ENCODE measurements at places on chromosomes 16 and 17.

- DNase-seq, result no peak
Measured at GRCh38 chr17:19706791-19707727, 9.3 kb downstream of the SLC47A2 start.

GRCh38 chr17:80919331-80920311 lies 72.0 kb upstream of the CHMP6 start:
- DNase-seq, result no peak

DNA sequence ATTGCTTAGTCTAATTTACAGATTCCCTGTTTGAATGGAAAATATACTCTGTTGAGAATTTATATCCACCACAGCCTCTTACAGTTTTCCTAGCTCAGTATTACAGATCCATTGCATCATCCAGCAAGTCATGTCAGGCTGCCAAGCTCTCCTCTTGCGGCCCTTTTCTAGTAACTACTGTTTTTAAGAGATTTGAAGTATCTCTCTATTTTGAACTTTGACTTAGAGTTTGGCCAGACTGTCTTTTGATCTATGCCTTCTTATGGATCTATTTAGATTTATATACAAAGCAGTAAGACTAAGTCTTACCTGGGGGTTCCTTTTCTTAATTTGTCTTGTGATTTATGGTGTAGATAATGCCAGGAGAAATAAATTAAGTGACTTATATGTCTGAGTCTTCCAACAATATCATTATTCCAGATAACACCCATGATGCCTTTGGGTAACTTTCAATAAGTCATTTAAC lies 53.1 kb upstream of the ABCC11 start:
- DNase-seq, result no peak

GRCh38 chr17:29005936-29006511 lies at the start of gene SEZ6:
Gene SEZ6, minus strand, starts transcription at chr17:29006033. Its CDS starts 164 bp downstream, at chr17:29005869.
- peak; percentile 45 for DNase-seq

- no peak for DNase-seq
Measured at GRCh38 chr16:583815-584591, 5.9 kb upstream of the RAB40C start.

DNA sequence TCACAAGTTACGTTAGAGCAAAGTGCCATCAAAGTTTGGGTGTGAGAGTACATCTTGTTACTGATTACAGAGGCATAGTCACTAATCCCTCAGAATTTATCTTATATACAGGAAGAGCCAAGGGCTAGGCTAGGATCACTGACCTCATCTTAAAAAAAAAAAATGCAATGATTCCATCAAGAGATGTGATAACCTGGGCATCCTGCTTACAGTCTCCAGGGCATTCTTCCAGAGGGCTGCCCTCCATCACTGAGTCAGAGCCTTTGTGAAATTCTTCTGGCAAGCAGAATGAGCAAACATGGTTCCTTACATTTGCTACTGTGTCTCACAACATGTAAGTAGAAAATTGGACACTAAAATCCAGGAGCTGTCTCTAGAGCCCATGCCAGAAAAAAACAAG lies 410.6 kb downstream of the ZFHX3 start:
- DNase-seq, result no peak

DNA sequence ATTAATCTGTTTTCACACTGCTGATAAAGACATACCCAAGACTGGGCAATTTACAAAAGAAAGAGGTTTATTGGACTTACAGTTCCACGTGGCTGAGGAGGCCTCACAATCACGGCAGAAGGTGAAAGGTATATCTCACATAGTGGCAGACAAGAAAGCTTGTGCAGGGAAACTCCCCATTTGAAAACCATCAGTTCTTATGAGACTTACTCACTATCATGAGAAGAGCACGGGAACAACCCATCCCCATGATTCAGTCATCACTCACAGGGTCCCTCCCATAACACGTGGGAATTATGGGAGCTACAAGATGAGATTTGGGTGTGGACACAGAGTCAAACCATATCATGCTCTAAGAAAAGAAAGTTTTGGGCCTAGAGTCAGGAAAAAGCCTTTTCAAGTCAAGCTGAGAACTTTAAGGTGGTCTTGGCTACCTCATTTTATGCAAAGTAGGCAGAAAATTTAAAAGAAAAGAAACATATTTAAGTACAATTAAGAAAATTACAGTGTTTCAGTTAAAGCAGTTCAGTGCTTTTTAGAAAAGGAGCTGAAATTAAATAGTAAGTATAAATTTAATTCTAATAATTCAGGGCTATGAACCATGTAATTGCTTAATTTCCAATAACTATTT lies 24.9 kb upstream of the CRYM start:
- no peak for DNase-seq

DNA sequence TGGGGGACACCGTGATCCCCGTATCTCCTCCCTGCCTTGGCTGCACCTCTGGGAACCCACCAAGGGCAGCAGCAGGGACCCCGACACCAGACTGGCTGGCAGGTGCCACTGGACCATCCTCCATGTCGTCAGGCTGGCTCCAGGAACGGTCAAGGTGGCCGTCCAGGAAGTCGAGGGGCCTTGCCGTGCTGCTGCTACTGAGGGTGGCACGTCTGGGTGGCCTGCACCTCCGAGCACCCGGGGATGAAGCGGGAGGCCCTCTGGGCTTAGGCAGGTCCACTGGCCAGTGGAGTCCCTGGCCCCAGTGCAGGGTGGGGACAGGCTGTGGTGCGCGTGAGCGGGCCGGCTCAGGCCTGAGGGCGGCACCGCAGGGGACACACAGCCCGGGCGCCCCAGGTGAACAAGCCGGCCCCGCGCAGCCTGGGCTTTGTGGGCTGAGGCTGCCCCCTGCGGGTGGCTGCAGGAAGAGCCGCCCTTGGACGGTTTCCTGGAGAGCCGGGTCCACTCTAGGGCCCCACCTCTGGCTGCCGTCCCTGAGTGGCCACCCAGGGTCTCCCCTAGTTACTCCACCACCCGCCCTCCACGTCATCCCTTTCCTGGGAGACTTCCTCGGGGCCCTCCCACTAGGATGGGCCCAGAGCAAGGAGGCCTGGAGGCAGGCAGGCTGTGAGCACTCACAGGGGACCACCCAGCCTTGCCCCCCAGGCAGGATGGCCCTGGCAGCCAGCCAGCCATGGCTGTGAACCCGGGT lies 42.8 kb upstream of the ZC3H18 start:
- peak; percentile 52 for DNase-seq

DNA sequence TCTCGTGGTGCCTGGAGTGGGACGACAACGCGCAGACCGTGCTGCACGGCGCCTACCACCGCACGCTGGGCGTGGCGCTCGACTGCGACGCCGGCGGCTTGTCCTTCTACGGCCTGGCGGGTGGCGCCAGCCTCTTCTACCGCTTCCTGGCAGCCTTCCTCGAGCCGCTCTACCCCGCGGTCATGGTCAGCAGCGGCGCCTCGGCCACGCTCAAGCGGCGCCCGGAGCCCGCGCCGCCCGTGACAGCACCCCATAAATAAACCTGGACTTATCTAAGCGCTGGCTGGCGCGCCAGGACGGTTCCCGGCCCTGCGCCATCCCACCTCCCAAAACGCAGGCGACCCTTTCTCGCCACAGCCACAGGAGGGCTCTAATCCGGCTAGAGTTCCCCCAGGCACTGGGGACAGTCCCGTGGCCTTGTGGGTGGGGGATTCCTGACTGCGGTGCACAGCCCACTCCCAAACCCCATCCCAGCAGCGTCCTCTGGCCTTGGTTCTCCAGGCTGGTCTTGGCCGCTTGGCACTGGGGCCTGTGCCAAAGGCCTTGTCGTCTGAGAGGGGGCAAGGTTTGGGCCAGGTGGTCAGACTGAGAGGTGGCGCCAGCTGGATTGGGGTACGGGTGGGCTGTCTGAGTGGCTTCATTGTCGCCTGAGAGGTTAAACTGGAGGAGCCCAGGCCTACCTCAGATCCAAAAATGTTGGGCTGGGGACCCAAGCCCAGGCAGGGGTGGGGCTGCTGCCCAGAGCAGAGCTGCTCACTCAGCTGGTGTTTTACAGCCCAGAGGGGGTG lies 10.1 kb upstream of the SLC16A5 start:
- DNase-seq, result peak; percentile 36

- no peak for DNase-seq
Measured at GRCh38 chr17:29376667-29377270, 13.4 kb upstream of the TAOK1 start.

- DNase-seq, result no peak
Measured at GRCh38 chr16:10097271-10097670, 85.0 kb downstream of the GRIN2A start.

GRCh38 chr16:747978-748746 lies 7.4 kb upstream of the CIAO3 start:
- no peak for DNase-seq

- DNase-seq, result no peak
Measured at GRCh38 chr16:502179-502943, 25.2 kb upstream of the CAPN15 start.

DNA sequence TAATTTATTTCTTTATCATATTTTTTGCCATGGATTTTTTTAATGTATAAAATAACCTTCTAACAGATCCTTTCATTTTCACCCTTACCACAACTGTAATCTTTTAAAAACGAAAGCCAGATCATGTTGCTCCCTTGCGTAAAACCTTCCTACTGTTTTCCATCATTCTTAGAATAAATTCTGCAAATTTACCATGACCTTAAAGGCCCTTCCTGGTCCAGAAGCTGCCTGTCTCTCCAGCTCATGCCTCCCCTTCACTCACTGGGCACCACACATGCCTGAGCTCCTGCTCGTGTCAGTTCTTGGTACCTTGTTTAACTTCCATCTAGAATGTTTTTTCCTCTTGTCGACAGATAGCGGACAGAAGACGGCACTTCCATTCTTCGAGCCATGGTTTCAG lies 245.0 kb upstream of the CDH5 start:
- DNase-seq, result no peak

- no peak for DNase-seq
Measured at GRCh38 chr17:64148699-64149098, 18.8 kb upstream of the ERN1 start.

GRCh38 chr16:3050487-3050886 lies 4.1 kb downstream of the MMP25 start:
- no peak for DNase-seq

GRCh38 chr17:10328971-10329923 lies 43.6 kb downstream of the MYH13 start:
- no peak for DNase-seq

DNA sequence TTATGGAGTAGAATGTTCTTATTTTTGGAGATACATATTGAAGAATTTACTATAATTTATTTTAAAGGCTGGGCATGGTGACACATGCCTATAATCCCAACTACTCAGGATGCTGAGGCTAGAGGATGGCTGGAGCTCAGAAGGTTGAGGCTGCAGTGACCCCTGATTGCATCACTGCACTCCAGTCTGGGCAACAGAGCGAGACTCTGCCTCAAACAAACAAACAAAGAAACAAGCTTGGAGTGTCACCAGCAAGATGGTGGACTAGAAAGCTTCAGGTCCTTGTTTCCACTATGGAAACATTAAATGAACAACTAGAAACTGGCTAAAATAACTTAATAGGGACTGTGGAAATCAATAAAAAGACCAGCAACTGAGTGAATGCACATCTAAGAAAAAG lies 17.9 kb upstream of the GPT2 start:
- no peak for DNase-seq

GRCh38 chr17:80913928-80914821 lies 77.5 kb upstream of the CHMP6 start:
- DNase-seq, result no peak

- peak; percentile 13 for DNase-seq
Measured at GRCh38 chr16:57736419-57737351, 1.1 kb downstream of the KATNB1 start.

DNA sequence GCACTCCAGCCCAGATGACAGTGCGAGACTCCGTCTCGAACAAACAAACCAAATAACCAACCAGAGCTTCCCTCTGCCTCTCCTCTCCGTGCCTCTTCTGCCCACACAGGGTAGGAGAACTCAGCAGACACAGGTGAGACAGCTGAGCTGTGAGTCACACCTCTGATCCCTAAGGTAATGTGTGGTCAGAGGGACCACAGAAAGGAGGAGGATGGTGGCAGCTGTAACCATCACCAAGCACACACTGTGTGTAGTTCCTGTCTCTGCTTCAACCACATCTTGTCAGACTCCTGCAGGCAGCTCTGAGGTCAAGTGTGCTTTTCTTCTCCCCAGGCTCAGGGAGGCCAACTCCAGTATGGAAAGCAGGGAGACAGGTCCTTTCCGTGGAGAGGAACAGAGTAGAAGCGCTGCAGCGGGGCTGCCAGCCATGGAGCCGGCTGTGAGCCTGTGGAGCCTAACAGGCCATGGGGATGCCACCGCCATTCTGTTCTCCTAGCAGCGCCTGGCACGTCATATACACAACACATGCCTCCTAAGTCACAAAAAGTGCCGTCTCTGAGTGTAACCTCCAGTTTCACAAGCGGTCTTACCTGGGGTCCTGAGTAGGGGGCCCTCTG lies 7.1 kb downstream of the NUDT16L1 start:
- DNase-seq, result no peak

GRCh38 chr17:28346746-28347246 lies 10.5 kb downstream of the POLDIP2 start:
- no peak for DNase-seq

DNA sequence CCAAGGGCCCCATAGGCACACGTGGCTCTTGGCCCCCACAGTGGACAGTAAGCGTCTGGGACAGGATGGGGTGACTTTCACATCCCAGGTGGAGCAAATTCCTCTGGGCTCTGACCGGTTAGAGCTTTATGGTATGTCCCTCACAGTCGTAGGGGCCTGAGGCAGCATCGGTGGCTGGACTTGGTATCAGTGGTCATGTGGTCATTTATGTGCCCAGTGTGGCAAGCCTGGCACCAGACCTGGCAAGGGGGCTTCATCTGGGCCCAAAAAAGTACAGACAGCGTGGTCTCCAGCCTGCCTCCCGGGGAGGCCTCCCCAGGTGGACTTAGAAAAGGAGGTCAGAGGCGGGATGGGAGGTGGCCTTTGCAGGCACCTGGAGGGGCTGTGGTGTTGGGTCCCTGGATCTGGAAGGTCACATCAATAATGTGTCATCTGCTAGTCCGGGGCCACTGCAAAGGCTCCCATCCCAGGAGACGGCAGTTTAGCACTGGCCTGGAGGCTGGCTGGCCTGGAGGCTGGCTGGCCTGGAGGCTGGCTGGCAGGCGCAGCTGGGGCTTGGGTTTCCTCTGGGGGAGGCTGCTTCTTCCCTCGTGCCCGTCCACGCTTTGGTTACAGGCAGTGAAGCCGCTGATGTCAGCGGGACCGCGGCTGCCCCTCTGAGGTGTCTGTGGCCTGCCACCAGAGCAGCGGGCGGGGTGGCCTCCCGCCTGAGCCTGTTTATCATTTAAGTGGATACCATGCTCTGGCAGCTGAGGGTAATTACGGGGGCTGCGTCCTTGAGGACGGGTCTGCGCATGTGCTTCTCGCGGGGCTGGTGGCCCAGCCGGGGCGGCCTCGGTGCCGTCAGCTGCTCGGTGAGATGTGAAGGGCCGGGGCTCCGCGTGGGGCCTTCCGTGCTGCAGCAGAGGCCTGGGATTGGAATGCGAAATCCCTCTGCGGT lies 20.7 kb upstream of the CBX4 start:
- DNase-seq, result no peak

DNA sequence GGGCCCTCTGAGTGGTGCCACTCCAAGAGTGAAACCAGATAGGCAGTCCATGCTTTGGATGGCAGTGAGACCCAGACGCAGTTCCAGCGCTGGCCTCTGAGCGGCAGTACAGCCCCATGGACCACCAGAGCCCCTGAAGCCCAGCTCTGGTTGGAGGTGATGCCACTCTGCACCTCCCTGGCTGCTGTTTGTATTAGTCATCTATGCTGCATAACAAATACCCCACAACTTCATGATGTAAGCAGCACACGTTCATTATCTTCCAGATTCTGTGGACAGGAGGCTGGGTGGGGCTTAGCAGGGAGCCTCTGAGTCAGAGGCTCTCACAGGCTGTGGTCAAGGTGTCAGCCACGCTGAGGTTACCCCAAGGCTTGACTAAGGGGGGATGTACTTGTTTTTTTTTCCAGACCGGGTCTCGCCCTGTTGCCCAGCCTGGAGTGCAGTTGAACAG lies 5.1 kb upstream of the NME4 start:
- DNase-seq, result peak; percentile 60

GRCh38 chr16:50915120-50915519 lies 173.2 kb downstream of the CYLD start:
- no peak for DNase-seq
